ENCODE measurements at places on chromosomes 4 and X.

- DNase-seq = no peak
These were observed 2.7 kb downstream of the SLC39A8 start for GRCh38 chr4:102342404-102343074.

DNA sequence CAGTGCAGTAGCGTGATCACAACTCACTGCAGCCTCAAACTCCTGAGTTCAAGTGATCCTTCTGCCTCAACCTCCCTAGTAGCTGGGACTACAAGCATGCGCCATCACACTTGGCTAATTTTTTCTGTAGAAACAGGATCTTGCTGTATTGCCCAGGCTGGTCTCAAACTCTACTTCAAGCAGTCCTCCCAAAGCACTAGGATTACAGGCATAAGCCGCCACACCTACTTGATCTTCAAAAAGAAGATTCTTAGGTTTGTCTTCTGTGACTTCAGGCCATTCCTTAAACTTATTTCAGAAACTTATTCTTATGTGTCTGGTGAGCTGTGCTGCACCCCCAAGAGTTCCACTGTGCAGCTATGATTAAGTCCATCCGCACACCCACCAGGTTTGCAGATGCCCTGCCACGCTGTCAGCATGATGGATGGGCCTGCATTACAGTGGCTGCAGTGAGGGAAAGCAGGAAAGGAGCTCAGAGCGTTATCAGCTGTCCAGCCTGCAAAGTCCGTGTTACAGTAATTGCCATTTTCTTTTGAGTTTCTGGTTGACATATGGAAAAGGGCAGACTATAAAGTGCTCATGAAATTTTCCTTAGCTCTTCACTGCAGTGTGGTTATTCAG, 146.6 kb downstream of the AASDH start:
- DNase-seq = no peak

DNA sequence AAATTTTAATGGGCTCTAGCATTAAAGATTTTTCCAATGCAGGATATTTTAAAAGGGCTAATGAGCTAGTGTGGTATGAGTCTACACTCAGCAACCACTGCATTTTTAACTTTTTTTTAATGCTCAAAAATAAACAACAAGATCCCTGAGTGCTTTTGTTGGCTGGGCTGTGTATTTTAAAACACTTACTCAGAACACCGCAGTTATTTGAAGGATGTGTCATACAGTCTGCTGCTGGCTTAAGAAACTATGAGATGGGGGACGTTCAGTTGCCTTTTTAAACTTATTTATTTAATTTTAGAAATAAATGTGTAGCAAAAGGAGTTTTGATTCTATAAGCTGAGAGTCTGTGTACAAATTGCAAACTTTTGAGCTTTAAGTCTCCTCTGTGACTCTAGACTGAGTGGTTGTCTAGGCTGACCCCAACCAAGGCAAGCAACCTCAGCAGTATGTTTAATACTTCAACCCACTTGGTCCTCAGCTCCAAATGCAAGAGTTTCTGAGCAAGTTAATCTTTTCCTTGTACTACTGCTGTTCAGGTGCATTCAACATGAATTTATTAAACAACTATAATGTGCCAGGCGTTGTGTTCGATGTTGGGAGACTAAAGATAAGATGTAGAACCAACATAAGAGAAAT, 278.6 kb upstream of the DIPK2B start:
- no peak for DNase-seq

- no peak for DNase-seq
These were observed 110.5 kb upstream of the PAK3 start for GRCh38 chrX:110985470-110985869.

DNA sequence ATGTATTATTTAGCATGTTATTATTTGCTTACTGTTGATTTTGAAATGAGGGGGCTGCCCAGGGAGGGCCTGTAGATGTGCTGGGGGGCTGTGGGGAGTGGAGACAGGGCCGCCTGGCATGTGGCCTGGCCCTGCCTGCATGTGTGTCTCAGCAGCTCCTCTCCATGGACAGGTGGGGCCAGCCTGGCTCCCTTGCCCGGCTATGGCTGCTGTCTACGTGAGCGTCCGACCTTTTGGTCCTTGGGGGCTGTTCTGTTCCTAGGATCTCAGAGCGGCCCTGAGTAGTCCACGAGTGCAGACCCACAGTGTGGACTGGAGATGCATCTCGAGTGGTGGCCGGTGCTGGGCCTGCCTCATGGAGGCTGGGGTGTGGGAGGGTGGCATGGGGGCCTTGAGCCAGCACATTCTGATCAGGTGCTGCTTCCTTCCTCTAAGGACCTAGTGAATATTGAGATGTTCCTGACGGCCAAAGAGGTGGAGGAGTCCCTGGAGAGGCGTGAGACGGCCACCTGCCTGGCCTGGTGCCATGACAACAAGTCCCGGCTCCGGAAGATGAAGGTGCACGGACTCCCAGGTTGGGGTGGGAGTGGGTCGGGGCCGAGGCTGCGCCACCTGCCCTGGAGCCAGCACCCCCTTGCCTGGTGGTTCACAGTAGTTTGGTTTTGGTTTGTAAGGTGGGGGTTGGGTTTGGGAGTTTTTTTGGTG, 24.9 kb upstream of the UVSSA start:
- no peak for DNase-seq

DNA sequence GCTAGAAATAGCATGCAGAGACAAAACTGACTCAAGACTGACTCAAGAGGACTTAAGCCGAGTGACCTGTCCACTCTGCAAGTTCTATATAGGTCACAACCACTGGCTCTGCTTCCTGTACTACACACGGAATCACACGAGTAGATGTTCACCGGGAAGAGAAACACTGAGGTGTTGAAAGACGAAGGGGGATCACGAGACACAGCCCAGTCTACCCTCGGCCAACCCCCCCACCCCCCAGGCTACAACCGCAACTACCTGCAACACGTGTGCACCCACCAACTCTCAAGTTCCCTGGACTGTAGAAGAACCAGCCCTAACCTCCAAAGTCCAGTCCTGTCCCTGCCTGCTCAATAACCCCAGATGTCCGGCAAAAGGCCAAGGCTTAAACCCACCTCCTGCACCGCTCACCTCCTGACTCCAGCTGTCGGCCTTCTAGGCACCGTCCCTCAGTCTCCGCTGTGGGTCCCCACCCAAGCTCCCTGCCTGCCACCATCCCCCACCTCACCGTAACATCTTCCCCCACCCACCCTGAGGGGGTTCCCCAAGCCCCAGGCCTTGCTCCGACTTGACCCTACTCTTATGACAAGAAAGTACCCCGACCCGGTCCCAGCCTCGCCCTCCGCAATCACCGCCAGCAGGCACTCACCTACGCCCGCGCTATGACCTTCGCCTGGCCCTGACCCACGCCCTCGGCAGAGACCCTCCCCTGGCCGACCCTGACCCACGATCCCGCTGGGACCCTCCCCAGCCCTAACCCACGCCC, 739 bp downstream of the GAK start:
- no peak for DNase-seq

DNA sequence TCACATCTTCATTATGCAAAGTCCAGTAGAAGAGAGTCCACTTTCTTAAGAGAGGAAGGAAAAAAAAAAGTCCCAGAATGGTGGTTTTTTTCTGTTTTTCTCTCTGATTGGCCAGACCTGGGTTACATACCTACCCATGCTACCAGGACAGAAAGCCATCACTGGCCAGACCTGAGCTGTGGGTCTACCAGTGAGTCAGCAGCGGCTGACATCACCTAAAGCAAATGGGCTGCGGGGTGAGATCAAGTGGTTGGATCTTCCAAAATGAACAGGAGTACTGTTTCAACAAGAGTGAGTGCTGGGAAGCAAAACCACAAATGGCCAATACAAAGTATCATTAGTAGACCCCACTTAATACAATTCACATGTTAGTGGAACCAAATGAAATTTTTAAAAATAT, 1.6 kb upstream of the NDST3 start:
- no peak for DNase-seq

- DNase-seq = no peak
These were observed 18.6 kb downstream of the PSAPL1 start for GRCh38 chr4:7415927-7416686.

GRCh38 chr4:133903029-133903428, 298.6 kb downstream of the PABPC4L start:
- DNase-seq = no peak

GRCh38 chr4:69860052-69860451, at the start of gene SULT1E1:
SULT1E1 (minus strand) TSS chr4:69860145; CDS start chr4:69857644, 2,501 bp downstream.
- DNase-seq = no peak

DNA sequence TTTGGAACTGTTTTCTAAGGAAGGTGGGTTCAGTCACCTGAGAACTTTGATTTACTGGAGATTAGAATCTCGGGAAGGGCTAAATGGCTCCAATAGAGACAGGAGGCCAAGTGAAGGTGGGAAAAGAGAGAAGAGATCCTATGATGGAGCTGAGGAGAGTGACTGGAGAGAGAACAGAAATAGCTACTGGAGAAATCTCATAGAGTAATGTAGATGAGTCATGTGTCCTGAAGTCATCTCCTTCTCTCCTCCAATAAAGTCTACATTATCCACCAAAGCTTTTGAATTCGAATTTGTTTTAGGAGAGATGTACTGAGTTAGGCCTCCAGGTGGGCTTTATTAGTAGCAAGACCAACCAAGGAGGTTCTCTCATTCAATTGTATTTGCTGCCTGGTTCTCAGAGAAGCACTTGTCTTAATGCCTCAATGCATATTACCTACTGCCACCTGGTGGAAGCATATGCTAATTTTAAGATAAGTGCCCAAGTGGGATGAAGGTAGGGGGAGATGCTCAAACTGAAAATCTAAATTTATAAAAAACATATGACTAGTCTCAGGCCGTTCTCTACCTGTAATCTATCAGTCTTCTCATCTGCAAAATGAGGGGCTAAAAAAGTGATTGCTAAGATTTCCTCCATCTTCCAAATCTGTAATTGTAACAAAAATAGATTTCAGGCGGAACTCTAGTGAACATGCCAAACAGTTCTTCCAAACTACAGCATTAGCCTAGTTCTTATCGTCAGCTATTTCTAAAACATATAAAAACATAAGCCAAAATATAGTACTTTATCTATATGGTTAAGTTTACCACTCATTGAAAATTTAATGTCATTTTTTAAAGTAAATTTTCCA, 24.4 kb downstream of the TXK start:
- DNase-seq = no peak

DNA sequence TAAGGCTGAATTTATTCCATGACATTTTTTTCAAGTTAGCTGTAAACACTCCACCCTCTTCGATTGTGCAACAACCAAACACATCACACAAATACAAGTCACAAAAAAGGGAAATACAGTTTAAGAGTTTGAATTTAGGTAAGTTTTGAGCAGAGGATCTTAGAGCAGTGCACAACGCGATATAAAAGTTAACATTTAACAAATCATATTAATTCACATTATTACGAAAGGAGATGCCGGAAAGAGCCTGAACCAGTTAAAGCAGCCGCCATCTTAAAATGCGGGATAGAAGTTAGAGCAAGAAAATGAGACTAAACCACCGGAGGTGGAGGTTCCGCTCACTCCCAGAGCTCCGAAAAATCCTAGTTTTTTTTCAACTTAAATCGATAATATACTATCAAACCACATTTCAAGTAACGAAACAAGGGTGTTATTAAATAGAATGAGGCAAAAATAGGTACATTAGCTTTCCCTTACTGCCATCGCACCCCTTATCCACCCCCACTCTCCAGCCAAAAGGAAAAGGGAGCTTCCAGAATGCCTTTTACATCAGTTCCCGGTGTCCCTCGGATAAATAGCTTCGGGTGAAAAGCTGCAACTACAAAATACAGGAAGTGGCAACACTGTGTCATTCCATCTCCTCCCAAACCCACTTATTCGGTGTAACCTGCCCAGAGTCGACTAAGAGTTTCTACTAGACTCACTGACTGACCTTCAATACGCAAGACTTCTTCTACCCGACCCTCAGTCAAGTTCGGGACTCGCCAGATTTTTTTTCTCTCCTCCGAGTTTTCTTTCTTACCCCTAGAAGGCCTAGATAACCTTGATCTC, 1.9 kb downstream of the UBE2D3 start:
- DNase-seq = no peak

GRCh38 chr4:80113615-80114014, 40.6 kb upstream of the ANTXR2 start:
- no peak for DNase-seq

GRCh38 chr4:35836596-35836995, 407.7 kb downstream of the ARAP2 start:
- DNase-seq = no peak

- no peak for DNase-seq
These were observed 6.5 kb upstream of the PRKG2 start for GRCh38 chr4:81221303-81222081.

GRCh38 chr4:132437117-132437516, 712.0 kb upstream of the PCDH10 start:
- DNase-seq = no peak

DNA sequence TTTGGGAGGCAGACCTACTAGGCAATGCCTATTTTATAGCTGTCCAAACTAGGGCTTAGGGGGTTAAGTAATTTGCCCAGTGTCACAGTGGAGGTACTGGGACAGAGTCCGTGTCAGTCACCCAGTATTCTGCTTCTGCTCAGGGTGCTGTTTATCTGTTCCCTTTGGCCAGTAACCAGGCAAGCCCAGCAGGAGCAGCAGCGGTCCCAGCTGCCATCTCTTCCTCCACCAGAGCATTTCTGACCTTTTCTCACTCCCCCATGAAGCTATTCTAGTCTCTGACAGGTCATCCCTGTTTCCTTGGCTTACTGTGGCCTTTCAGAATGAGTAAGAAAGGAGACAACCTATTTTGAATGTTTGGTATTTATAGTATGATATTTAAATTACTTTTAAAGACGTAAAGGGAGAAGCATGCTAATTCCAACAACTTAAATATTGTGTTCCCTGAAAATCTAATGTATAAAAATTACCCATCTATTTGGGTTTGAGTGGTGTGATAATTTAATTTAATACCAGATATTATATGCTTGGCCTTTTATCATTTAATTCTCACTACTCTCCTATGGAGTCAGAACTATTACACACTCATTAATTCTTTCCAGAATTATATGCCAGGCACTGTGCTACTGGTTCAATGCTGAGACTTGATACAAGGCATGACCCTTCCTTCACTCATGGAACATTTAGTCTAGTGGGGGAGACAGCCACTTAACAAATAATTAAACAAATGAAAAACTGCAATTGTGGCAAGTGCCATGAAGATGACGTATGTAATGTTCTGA, 60.6 kb downstream of the RPS6KA3 start:
- no peak for DNase-seq

DNA sequence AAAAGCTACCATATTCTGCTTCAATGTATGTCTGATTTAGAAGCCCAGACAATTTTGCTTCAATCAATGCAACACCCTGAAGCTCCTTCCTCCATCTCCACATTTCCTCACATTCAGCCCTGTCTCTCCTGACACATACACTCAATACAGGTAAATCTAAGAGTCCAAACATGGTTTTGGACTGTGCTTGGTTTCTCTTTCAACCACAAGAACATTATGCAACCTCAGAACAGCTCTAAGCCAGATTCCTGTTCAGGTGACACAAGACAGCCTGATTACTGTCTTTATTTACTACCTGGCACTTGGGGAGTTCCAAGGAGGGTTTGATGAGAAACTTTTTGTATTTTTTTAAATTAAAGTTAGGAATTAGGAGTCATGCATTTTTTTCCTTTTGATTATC, 307.5 kb upstream of the SLIT2 start:
- DNase-seq = no peak

GRCh38 chr4:10535912-10536311, 78.7 kb upstream of the ZNF518B start:
- DNase-seq = no peak
